ENCODE measurements at places on chromosomes 4 and X.

GRCh38 chr4:45036677-45037076 lies 310.3 kb upstream of the GNPDA2 start:
- no peak for DNase-seq

DNA sequence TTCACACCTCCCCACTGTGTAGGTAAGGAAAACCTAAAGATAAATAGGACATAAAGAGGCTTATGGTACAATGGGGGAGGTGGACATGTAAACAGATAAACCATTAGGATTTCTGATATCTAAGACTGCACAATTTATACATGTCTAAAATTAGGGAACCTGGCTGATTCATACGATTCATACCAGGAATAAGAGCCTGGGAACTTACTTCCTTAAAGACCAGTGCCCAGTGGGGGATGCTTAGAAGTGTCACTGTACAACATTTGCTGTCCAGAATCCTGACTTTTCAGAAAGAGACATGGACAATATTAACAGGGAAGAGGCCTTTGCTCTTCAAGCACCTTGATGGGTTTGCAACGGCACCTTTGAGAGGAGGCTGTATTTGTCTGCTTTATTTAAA lies 116.8 kb upstream of the KIT start:
- DNase-seq, result no peak

- DNase-seq, result no peak
Measured at GRCh38 chr4:168743601-168744000, 246.7 kb downstream of the PALLD start.

- DNase-seq, result no peak
Measured at GRCh38 chr4:4677556-4678522, 136.0 kb upstream of the STX18 start.

GRCh38 chrX:72060196-72060920 lies 71.4 kb downstream of the RTL5 start:
- no peak for DNase-seq

- DNase-seq, result no peak
Measured at GRCh38 chrX:23376581-23376980, 41.9 kb downstream of the PTCHD1 start.

DNA sequence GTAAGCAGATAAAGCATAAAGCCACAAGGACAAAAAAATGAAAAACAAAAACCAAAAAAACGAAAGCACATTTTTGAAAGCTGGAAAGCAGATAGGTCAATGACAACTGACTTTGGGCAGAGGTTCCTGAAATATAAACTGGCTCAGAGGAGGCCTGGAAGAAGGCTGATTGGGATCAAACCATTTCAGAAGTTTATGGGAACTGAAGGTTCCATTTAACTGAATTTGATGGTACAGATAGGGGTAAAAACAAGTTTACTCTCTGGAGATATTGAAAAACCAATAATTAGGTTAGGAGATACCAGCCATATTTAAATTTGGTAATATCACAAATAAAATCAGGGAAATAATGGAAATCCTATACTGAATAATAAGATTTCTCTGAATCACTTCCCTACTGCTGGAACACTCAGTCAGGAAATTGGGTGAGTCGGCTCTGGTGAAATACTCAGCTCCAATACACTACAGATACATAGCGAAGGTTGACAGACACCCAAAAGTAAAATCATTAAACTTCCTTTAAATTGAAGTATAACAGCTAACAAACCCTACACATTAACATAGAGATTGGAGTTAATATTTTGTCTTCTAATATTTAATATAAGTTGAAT lies 1584.3 kb downstream of the STIM2 start:
- no peak for DNase-seq

DNA sequence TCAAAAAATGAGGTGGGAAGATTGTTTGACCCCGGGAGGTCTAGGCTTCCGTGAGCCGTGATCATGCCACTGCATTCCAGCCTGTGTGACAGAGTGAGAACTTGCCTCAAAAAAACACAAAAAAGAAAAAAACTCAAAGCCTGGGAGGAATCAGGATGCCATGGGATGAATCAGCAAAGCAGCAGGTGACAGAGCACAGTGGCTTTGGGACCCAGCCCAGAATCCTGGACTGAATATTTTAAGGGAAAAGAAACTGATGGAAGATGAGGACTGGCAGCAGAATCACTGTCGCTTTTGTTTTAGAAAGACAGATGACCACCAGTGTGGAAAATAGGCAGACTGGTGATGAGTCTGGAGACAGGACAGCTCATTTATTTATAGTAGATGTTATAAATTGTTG lies 16.6 kb downstream of the S100G start:
- no peak for DNase-seq

GRCh38 chr4:136136601-136137000 lies 1395.7 kb downstream of the PCDH18 start:
- no peak for DNase-seq

- no peak for DNase-seq
Measured at GRCh38 chrX:38426785-38427184, 74.4 kb downstream of the OTC start.

GRCh38 chr4:155338196-155338595 lies 38.6 kb downstream of the MAP9 start:
- no peak for DNase-seq

- no peak for DNase-seq
Measured at GRCh38 chrX:34559325-34559724, 97.8 kb downstream of the TMEM47 start.

DNA sequence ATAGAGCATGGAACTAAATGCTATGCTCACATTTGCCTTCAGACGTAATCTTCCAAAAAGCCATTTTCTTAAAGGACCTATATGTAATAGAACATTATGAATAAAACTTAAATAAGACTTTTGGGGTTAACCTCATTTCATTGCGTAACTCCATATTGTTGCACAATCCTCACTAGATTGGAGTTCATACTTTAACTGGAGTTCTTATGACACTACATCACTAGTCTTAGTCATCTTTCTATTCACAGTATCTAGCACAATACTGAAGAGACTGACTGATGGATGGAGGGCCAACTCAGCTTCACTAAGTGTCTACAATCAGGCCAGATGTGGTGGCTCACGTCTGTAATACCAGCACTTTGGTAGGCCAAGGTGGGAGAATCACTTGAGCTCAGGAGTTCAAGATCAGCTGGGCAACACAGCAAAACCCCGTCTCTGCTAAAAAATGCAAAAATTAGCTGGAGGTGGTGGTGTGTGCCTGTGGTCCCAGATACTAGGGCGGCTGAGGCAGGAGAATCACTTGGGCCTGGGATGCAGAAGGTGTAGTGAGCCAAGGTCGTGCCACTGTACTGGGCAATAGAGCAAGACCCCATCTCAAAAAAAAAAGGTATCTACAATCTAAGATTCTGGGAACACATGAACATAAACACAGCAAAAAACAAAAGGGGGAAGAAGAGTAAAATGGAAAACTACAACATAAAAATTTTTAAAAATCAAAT lies 80.8 kb upstream of the MAB21L2 start:
- no peak for DNase-seq

- no peak for DNase-seq
Measured at GRCh38 chr4:107027379-107027778, 8.7 kb downstream of the DKK2 start.

DNA sequence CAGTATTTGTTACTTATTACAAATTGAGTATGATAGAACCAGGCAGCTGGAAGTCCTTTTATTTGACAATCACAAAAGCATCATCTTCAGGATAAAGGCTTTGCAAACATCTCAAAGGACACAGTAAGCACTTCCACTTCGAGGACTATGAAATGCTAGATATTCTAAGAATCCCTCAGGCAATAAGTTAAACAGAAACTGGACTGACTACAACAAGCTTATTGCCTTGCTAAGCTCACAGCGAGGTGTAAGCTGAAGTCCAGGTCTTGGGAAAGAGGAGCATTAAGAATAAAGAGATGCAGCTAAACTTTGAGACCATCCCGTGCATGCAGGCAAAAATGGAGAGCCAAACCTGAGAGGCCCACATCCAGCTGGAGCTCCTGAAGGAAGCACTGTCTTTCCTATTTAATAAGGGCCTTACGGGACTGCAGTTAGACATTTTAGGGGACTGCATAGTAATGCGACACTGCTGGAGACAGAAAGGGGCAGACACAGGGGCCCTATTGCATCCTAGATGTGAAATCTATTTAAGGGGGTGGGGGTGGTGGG lies 38.7 kb downstream of the DCHS2 start:
- no peak for DNase-seq

- no peak for DNase-seq
Measured at GRCh38 chr4:112502871-112503270, 13.1 kb downstream of the NEUROG2 start.

DNA sequence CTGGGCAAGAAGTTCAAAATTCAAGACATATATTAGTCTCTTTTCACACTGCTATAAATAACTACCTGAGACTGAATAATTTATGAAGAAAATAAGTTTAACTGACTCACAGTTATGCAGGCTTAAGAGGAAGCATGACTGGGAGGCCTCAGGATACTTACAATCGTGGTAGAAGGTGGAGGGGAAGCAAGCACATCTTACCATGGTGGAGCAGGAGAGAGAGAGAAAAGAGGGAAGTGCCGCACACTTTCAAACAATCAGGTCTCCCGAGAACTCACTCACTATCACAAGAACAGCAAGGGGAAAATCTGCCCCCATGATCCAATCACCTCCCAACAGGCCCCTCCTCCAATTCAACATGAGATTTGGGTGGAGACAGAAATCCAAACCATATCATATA lies 273.3 kb upstream of the RASGEF1B start:
- DNase-seq, result no peak

DNA sequence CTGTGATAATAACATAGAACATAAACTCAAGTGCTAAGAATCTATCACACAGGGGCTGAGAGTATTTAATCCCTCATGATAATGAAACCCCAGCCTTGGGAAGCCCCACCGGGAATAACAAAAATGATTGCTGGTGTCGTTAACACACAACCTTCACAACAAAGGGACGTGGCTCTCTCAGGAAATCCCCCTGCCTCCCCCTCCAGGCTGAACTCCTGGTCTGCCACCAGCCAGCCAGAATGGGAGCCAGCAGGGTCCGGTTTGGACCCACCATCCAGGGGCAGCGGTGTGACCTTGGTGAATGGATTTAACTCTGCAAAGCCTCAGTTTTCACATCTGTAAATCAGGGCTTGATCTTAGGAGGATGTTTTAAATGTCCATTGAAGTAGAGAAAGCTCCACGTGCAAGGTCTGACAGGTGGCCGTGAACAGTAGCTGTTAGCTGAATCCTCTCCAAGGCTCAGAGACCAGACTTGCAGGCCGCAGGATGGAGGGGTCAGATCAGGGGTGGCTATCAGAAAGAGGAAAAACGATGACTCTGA lies 46.5 kb downstream of the ABLIM2 start:
- no peak for DNase-seq

DNA sequence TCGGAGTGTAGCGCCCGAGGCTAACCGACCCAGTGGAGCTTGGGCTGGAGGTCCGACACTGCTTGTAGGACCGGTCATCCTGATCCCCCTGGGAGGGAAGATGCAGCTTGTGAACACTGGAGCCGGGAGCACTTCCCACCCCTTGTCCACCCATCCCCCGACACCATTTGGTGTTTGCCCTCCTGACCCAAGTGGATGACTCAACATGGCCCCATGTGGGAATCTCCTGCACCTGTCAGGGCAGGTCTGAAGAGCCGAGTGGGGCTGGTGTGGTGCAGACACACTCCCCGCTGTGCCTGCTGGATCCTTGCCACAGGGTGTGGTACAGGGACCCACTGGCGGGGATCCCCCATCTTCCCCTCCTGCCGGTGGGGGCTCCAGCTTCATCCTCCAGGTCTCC lies 90.0 kb upstream of the AFAP1 start:
- DNase-seq, result no peak

DNA sequence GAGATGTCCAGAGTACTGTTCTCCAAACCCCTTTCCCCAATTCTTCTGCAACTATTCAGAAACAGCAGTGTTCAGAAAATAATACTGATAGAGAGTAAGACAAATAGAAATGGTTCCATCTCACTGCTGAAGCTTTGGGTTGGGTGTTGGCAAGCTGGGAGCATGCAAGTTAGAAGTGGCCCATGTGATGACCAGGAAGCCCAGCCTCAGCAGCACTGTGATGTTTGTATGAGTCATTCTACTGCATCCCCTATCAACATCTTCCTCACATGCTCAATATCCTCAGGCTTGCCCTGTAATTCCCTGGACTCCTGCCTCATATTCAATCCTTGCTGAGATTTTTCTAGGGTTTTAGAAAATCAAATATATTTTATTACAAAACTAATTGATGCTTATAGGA lies 96.5 kb downstream of the CHRDL1 start:
- no peak for DNase-seq

GRCh38 chr4:82371497-82371896 lies 2.3 kb downstream of the HNRNPD start:
- DNase-seq, result no peak

GRCh38 chrX:47204970-47205369 lies 11.3 kb downstream of the UBA1 start:
- DNase-seq, result no peak

DNA sequence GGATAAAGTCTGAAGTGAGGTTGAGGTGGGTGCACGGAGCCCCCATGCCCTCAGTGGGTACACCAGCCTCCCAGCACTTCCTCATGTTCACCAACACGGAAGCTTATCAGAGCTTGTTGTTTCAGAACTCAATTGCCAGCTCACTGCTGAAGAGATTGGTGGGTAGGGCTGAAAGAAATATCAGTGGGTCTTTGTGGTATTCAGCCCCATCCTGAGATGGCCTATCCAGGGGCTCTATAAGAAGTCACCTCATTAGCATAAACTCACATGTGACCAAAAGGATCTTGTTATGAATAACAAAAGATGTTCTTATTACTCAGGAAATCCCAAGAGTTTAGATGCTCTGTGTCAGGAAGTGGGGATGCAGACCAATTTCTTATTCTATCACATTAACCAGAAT lies 177.3 kb downstream of the ARHGAP10 start:
- no peak for DNase-seq

DNA sequence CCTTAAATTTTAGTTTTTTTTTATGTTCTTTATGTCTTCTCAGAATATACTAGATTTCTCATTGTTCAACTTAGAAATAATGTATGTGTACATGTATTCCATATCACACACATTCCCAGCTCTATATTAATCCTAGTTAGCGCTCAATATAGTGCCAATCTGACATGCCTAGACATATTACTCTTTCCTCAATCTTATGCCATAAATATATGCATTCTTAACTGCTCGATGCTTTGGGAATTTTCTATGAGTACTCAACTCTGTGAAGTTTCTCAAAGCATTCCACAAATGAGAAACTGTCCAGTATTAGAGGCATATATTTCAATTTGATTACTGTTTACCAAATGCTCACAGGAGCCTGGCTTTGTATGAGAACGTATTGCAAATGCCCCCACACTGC lies 231.2 kb upstream of the VEGFC start:
- DNase-seq, result no peak

DNA sequence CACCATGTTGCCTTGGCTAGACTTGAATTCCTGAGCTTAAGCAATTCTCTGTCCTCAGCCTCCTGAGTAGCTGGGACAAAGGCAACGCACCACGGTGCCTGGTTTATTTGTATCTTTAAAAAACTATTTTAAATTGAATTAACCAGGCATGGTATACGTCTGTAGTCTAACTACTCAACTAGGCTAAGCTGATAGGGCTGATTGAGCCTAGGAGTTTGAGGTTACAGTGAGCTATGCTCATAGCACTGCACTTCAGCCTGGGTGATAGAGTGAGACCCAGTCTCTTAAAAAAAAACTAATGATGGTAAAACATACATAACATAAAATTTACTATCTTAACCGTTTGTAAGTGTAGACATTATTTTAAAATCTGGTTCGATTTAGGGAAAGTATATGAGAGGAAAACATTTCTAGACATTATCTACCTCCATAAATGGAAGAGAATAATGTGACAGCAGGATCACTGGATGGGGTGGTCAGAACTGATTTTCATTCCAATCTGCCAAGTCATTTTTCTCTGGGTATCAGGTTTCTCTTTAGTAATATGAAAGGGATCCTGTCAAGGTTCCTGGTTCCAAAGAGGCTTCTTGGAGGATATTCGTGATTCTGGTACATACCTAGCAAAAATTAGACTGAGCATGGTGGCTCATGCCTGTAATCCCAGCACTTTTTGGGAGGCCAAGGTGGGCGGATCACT lies 8.7 kb upstream of the ITGB1BP2 start:
- DNase-seq, result no peak
